ENCODE measurements at places on chromosomes 1 and 21. TPM values are rescaled to one million over a fixed set of nuclear protein-coding genes. Genes with fewer than 3 reads are reported as not detected.

Gene LRRC3
- total RNA-seq: 0.12 TPM

Gene OLIG1
- total RNA-seq: not detected

Gene PCP4
- total RNA-seq: not detected

Gene RIPPLY3
- not detected for total RNA-seq

Gene ZMYND12
- 0.59 TPM for total RNA-seq

Gene JAM2
- total RNA-seq: 0.35 TPM

Gene LDLRAD1
- not detected for total RNA-seq

Gene ACOT11
- total RNA-seq: 2.5 TPM
